Fibroblast of upper back skin (primary cell): ENCODE measurements at places on chromosomes 1 and 21.

- DNase-seq = no peak
These were observed 8.7 kb upstream of the TTF2 start for GRCh38 chr1:117051224-117052064.

DNA sequence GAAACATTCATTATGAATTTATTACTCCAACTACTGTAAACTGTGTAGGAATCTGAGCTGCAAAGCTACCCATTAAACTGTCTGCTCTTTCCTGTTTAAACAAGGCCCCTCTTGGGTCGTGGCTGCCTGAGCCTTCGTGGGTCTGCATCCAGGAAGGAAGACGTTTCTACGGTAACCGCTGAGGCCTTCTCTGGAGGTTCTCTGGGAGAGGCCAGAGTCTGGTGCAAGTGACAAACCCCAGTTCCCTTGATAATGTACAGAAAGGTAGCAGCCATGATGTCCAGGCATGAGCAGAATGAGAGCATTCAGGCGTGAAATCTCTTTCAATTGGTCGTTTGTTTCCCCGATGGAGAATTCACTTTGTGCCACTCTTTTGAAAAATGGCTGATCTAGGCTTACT is 350.2 kb downstream of the PLPP3 start:
- no peak for DNase-seq

DNA sequence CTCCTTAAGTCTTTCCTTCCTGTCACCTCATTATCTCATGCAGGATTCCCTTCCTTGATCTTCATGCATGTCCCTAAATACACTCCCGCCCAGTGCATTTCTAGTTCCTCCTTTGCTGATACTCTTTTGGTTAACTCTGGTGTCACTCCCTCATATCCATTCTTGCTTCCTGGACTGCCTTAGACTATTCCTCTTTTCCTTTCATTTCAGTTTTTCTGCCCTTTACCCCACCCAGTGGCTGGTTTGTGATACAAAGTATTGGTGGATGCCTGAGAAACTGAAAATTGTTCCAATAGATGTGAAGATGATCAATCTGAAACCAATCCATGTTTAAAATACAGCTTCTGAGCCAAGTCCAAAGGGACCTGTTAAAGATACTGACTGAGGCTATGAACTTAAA is 553.8 kb upstream of the CAMK1G start:
- peak; percentile 10 for DNase-seq

DNA sequence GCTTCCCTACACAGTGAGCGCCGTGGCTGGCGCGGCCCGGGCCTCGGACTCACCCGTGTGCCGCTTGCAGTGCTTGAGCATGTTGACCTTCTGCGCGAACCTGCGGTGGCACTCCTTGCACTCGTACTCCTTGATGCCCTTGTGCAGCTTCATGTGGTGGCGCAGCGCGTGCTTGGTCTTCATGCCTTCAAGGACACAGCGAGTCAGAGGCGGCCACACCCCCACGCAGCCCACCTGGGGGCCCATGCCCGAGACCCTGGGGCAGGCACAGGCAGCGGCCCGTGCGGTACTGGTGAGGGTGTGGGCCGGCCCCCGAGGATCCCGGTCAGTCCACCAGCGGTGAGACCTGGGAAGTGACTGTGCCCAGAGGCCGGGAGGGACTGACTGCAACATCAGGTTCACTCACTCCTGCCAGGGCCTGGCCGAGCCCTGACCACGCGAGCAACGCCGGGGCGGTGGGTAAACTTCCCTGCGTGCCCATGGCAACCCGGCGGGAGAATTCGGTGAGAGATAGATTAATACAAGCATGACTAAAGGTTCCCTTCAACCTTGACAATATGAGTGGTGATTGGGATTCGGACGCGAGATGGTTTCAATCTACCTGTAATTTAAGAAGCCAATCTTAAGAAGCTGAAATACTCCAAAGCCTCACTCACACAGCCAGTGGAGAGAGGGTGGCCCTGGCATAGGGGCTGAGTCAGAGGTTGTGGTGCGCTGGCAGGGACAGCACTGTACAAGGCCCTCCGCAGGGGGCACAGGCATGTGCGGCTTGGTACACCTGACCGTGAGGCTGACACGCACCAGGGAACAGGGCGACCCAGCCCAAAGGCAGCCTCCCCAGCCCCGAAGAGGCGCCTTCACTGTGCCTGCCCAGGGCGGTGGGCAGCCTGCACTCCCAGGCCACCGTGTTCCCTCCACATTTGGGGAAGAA is 49.1 kb upstream of the RIPK4 start:
- DNase-seq = no peak

GRCh38 chr1:109499081-109499480 is 5.2 kb downstream of the CYB561D1 start:
- DNase-seq = no peak

DNA sequence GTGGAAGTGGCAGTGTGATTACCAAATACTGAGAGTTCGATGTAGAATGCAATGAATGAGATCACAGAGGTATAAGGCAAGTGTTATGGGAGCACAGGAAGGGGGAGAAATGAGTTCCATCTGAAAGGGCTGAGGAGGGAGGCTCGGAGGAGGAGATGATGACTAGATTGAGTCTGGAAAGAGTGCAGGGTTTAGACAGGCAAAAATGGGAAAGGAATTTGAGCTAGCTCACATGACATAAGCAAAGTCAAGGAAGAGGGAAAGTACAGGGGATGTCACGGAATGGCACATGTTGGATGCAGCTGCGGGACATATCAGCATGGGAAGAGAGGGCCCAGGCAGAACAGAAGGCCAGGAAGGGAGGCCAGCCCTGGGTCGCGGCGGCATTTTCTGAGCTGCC is 132.7 kb downstream of the RUNX1 start:
- DNase-seq = peak; percentile 95

DNA sequence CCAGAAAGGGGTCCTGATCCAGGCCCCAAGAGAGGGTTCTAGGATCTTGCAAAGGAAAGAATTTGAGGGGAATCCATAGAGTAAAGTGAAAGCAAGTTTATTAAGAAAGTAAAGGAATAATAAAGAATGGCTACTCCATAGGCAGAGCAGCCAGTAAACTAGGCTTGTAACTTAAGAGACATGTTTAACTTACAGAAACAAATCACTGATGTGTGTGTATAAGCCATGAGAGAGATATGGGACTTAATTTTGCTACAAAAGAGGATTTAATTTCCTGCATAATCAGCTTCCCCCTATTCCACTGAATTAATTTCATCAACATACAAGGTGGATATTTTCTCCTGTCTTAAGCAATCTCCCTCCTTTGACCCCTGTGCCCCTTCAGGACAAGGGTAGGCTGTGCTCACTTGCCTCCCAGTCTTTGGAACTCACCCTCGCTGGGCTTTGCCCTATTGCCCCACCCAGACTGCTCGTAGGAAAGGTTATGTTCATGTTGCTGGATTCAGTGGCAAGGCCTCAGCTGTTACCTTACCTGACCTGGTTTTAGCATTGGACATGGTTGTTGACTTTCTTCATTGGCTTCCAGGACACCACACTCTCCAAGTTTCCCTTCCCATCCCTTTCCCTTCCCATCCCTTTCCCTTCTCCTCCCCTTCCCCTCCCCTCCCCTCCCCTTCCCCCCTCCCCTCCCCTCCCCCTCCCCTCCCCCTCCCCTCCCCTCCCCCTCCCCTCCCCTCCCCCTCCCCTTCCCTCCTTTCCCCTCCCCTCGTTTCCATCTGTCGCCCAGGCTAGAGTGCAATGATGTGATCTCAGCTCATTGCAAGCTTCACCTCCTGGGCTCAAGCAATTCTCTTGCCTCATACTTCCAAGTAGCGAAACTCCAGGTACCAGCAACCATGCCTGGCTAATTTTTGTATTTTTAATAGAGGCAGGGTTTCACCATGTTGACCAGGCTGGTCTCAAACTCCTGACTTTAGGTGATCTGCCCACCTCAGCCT is 44.6 kb downstream of the TBCE start:
- no peak for DNase-seq

DNA sequence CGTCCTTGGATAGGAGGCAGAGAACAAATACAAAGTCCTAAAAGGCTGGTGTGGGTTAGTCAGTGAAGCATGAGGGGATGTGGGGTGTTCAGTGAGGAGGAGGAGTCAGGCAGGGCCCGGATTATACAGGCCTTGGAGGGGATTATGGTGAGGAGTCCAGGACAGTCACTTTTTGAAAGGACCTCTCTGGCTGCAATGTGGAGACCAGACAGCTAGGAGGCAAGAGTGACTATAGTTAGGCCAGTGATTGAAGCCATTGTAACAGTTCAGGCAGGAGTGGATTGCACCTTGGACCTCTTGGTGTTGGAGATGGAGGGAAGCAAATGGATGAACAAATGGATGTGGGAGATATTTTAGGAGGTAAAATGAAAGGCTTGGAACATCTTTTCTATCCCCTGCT is 115.8 kb downstream of the C1orf94 start:
- DNase-seq = no peak

DNA sequence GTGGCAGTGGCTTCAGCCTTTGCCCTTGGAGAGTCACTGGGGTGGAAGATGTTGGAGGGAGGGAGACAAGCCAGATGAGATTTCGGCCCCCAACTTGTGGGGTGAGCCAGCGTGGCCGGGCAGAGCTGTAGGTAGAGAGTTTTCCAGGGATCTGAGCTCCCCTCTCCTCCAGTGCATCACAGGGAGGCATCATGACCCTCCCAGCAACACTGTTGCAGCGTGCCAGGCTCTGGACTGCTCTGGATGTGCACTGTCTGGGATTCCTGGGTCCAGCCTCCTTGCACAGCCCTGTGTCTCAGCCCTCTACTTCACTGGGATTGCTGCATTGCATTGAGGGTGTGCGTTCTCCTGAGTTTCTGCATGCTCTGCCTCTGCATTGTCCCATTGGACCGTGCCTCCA is 8.9 kb downstream of the PTPRU start:
- DNase-seq = no peak

GRCh38 chr21:16965424-16965823 is 547.4 kb upstream of the CXADR start:
- no peak for DNase-seq

DNA sequence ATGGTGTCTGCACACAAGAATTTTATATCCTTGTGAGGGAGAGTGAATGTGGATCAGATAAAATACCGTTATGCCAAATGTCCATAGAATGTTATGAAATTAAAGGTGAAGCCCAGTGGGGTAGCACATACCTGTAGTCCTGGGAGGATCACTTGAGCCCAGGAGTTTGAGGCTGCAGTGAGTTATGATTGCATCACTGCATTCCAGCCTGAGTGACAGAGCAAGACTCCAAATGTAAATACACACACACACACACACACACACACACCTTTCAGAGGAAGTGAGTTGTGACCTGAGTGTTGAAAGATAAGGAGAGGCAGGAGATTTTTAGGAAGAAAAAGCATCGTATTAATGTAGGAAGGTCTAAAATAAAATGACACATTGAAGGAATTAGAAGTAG is 28.1 kb upstream of the ZYG11A start:
- peak; percentile 17 for DNase-seq

DNA sequence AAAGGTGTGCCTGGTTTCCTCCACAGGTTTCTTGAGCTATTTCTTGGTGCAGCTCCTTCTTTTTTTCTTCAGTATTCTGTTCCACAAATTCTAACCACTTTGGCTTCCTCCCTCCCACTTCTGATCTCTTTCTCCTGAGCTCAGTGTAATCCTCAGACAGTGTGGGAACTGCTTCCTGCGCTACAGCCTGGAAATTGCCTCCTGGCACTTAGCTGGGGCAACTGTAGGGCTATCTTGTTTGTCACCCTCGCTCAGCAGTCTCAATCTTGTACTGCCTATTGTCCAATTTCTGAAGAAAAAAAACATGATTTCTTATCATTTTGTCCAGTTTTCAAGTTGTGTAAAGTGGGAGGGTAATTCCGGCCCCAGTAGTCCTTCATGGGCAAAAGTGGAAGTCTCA is 24.0 kb upstream of the GALNT2 start:
- DNase-seq = no peak

DNA sequence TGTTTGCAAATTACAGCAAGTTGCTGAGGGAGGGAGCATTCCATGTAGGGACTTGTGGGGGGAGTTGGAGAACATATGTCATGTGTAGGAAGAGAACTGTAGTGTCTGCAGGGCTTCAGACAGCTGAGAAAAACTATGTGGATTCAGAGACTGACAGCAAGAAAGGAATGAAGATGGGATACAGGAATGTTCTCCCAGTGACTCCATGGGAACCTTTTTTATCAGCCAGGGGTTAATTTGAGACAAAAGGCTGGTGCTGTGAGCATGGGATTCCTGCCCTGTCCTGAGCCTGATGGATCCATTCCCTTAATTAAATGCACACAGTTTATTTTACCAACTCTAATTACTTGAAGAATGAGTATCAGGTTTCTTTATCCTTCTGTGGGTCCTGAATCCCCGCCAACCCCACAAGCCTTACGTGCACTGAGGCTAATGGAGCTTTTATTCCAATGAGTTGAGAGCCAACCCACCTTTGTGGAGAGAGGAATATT is 26.5 kb upstream of the PLXNA2 start:
- peak; percentile 59 for DNase-seq

- no peak for DNase-seq
These were observed 267.2 kb upstream of the PLXNA2 start for GRCh38 chr1:208511242-208511860.

DNA sequence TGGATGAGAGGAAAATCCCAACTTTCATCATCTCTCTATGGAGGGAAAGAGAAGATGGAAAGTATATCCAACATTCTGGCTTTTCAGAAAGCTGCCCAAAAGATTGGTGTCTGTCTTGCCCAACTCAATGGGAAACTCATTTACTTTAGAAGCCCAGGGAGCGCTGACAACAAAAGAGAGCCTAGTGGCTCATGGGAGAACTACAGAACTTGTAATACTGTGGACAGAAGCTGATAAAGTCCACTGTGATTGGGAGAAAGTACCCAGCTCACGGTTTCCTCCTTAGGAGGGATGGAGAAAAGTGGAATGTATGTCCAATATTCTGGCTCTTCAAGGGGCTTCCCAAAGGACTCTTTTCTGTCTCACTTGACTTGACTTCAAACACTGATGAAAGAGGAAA is 66.0 kb downstream of the RGS21 start:
- no peak for DNase-seq

DNA sequence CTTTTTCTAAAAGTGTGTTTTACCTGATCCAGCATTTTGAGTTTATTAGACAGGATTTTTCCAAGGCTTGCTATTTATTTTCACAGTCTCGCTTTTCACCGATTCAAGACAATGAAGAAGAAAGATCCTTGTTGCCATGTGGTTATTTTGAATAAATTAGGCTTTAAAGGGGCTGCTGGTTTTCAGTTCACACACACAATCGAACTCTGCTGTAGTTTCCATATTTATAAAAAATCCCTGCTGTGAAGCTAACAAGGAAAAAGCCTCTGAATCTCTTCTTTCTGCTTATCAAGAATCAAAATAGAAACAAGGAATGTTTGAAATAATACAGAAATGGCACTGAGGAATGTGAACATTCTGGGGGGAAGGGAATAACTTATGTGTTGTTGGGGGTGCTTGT is 102.5 kb upstream of the KAZN start:
- no peak for DNase-seq

DNA sequence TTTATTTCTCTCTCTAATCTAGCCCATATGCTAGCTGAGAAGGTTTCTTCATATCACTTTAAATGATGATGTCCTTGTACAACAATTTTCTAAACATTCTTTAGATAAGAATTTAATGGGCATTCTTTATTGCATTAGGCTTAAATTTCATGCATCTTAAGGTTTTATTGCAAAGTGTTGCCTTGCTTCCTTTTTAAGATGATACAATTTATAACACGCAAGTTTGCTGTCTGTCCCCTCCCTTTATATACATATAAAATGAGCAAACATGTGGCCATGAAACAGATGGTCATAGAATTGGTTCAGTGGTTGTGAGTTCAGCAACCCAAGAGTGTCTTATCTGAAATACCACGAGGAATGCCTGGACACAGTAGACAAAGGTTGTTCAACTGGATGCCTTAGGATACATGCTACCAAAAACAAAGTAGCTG is 12.1 kb downstream of the NBPF3 start:
- peak; percentile 30 for DNase-seq

- no peak for DNase-seq
These were observed 14.1 kb upstream of the KCNN3 start for GRCh38 chr1:154883919-154884868.
